ENCODE measurements at places on chromosomes 7 and 10. TPM values are rescaled to one million over a fixed set of nuclear protein-coding genes. Genes with fewer than 3 reads are reported as not detected.

Gene POMZP3
- total RNA-seq, result 9.6 TPM

Gene VPS37D
- total RNA-seq, result 1.3 TPM

Gene OPN4
- total RNA-seq, result not detected

Gene AKR1C8
- total RNA-seq, result not detected

DNA sequence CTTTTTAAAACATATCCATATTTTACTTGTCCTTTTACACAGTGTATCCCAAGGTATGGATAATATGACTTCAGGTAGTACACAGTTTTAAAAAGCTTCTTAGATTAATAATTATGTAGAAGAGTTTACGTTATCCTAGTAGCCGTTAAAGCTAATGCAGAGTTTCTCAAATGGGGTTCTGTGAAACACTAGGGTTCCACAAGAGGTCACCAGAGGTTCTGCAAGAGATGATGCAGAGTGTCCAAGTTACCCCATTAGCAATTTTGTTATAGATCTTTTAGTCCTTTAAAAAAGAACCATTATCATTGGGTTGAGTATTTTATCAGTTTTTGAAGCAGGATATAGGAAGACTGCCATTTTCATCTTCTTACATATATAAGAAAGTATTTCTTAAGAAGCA lies 298.9 kb upstream of the HPS1 start:
- H3K27ac ChIP-seq, result no peak overlapping the region
- no peak overlapping the region for H3K4me3 ChIP-seq
- H3K27me3 ChIP-seq, result no peaks in the 10 kb centered on the region
- no peaks in the 10 kb centered on the region for H3K4me1 ChIP-seq

- peaks cover 31% of the 10 kb centered on the region for H3K4me1 ChIP-seq
- no peak overlapping the region for H3K4me3 ChIP-seq
- DNase-seq, result no peak
- H3K27ac ChIP-seq, result no peak overlapping the region
- peaks cover 6% of the 10 kb centered on the region for H3K36me3 ChIP-seq
Observed at GRCh38 chr7:2622869-2623697, 8.7 kb upstream of the TTYH3 start.

DNA sequence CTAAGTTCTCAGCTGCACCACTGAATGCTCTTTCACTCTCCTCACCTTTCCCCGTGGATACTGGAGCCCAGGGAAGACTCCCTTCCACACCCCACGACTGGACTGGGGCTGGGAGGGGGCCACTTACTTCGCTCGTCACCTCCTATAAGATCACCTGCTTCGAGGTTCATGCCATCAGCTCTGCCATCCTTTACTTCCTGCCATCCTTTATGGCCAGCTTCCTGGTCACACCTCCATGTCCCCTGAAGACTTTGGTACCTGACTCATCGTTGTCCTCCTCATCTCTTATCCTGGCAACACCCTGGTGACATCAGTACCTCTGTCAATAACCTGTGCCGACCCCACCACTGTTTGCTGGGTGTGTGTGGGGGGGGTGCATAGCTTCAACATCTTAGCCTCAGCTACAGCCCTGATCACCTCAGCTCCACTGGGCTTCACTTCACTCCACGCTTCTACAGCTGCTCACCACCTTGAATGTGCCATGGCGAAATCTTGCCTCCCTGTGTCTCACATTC lies 8.7 kb upstream of the VDAC2 start:
- H3K36me3 ChIP-seq, result no peaks in the 10 kb centered on the region
- no peak overlapping the region for H3K4me3 ChIP-seq
- H3K4me1 ChIP-seq, result peaks cover 17% of the 10 kb centered on the region
- DNase-seq, result no peak
- no peaks in the 10 kb centered on the region for H3K27me3 ChIP-seq

DNA sequence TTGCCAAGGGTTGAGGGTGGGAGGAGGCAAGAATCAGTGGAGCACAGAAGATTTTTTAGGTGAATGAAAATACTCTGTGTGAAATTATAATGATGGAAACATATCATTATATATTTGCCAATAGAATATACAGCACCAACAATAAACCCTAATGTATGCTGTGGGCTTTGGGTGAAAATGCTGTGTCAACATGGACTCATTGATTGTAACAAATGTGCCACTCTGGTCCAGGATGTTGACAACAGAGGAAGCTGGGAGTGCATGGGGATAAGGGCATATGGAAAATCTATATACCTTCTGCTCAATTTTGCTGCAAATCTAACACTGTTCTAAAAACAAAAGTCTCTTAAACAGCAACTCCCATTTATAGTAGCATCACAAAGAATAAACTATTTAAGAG lies 114.3 kb downstream of the LYZL1 start:
- H3K27me3 ChIP-seq, result no peaks in the 10 kb centered on the region
- no peak for DNase-seq
- H3K4me3 ChIP-seq, result no peak overlapping the region
- H3K36me3 ChIP-seq, result no peaks in the 10 kb centered on the region
- H3K27ac ChIP-seq, result no peak overlapping the region
- no peaks in the 10 kb centered on the region for H3K4me1 ChIP-seq

DNA sequence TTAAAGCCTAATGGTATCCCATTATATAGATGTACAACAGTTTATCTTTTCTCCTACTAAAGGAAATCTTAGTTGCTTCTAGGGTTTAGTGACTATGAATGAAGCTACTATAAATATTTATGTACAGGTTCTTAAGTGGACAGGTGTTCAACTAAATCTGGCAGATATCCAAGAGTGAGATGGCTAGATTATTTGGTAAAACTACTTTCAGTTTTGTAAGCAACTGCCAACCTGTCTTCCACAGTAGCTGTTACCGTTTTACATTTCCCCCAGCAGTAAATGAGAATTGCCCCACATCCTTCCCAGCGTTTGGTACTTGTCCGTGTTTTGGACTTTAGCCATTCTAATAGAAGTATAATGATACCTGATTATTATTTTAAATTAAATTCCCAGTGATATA lies 144.9 kb upstream of the MAGI2 start:
- H3K4me3 ChIP-seq, result no peak overlapping the region
- no peaks in the 10 kb centered on the region for H3K36me3 ChIP-seq
- no peaks in the 10 kb centered on the region for H3K27me3 ChIP-seq
- no peaks in the 10 kb centered on the region for H3K4me1 ChIP-seq

GRCh38 chr10:60359066-60359465 lies 30.6 kb downstream of the ANK3 start:
- no peak for DNase-seq
- no peaks in the 10 kb centered on the region for H3K4me1 ChIP-seq
- H3K36me3 ChIP-seq, result no peaks in the 10 kb centered on the region
- H3K27me3 ChIP-seq, result no peaks in the 10 kb centered on the region
- H3K4me3 ChIP-seq, result no peak overlapping the region

GRCh38 chr10:117260084-117260483 lies 19.2 kb downstream of the SLC18A2 start:
- peaks cover 34% of the 10 kb centered on the region for H3K27me3 ChIP-seq
- H3K4me3 ChIP-seq, result no peak overlapping the region
- no peak for DNase-seq
- H3K4me1 ChIP-seq, result no peaks in the 10 kb centered on the region
- H3K27ac ChIP-seq, result no peak overlapping the region

DNA sequence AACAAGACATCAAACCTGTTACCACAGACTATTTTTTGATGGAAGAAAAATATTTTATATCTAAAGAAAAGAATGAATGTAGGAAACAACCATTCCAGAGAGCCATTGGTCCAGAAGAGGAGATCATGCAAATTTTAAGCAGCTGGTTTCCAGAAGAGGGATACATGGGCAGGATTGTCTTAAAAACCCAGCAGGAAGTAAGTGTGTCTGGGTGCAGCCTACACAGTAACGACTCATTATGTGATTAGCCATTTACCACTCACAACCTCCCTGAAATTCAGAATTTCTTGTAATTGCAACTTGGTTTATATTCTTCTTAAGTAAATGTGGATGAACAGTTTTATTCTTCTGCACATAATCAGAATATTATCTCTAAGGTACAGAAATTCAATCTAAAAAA lies 46.2 kb downstream of the NOC3L start:
- H3K4me3 ChIP-seq, result no peak overlapping the region
- DNase-seq, result no peak
- no peak overlapping the region for H3K27ac ChIP-seq
- H3K4me1 ChIP-seq, result no peaks in the 10 kb centered on the region

DNA sequence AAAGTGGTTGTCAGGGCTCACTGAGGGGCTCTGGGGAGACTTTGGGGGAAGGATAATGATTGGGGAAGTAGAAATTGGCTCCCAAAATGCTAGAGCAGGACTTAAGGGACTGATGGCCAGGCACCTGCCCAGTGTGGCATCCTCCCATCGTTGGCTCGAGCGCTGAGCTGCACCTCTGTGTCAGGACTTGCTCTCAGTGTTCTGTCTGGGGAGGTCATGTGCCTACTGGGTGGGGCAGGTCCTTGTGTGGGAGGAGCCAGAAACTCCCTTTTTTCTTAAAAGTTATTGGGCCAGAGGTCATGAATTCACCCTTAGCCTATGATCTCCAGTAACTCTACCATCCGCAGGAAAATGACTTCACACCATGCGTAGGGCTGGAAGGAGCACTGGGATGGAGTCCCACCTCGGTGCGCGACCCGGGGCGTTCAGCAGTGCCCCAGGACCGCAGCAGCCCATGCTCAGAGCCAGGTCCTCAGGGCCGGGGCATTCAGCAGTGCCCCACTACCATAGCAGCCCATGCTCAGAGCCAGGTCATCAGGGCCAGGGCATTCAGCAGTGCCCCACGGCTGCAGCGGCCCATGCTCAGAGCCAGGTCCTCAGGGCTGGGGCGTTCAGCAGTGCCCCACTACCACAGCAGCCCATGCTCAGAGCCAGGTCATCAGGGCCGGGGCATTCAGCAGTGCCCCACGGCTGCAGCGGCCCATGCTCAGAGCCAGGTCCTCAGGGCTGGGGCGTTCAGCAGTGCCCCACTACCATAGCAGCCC lies 221.9 kb downstream of the EBF3 start:
- H3K27ac ChIP-seq, result no peak overlapping the region
- no peaks in the 10 kb centered on the region for H3K27me3 ChIP-seq
- no peak for DNase-seq
- H3K4me1 ChIP-seq, result no peaks in the 10 kb centered on the region
- no peaks in the 10 kb centered on the region for H3K36me3 ChIP-seq

DNA sequence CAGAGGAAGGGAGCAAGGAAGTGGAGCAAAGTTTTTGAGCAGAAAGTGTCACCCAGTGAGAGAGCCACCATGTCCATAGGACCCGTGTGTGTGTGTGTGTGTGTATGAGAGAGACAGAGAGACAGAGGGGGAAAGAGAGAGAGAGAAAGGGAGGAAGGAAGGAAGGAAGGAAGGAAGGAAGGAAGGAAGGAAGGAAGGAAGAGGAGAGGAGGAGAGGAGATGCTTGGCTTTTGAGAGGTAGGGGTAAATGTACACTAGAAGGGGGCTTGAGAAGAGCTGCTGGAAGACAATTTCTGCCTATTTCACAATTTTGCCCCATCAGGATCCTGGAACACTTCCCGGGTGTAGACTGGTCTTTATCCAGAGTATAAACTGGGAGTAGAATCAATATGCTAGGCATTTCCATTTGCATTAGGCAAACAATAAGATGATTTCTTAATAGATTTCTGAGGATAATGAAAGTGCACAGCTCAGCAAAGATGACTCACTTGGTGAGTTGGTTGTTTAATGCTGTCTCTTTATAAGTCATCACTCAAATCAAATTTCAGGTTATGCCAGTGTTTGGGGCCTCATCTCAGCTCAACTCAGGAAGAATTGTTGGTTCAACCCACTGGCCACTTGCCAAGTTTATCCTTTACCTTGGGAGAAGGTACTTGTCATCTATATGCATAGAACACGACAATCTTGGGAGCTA lies 70.0 kb upstream of the FAM13C start:
- no peaks in the 10 kb centered on the region for H3K36me3 ChIP-seq
- H3K27ac ChIP-seq, result no peak overlapping the region
- peaks cover 43% of the 10 kb centered on the region for H3K27me3 ChIP-seq
- no peak for DNase-seq

DNA sequence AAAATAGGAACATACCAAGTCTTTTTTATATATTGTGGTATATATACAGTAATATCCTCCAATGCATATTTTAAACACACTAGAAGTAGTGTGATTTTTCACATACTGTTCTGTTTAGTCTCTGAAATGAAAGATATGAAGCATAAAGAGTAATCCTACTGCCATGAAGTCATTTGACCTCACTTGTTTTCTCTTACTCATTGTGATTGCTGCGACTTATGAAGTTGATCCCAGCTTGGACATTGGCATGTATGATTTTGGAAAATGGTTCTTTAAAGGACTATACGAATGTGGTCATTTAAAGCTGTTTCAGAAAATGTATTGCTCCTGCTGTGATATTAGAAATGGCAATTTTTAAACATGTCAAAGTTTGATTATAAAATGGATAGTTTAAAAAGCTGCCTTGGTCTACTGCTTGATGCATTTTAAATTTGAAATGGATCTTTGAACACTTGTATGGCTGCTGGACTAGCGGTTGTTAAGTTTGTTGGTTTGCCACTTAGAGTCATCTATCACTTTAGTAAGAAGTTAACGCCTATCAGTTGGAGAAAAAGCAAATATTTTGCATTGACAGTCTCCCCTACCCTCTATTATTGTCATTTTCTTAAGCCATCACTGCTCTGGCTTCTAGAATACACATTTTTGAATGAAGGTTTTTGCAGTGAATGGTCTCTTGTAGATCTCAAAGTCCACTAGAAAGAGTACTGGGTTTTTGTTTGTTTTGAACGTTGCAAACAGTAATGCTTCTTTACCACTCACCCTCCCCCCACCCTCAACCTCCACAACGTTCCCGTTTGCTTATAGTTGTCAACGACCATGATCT lies 881 bp upstream of the PCGF5 start:
- H3K27ac ChIP-seq, result no peak overlapping the region
- peak overlapping the region; percentile 80 for H3K4me3 ChIP-seq
- H3K27me3 ChIP-seq, result no peaks in the 10 kb centered on the region

DNA sequence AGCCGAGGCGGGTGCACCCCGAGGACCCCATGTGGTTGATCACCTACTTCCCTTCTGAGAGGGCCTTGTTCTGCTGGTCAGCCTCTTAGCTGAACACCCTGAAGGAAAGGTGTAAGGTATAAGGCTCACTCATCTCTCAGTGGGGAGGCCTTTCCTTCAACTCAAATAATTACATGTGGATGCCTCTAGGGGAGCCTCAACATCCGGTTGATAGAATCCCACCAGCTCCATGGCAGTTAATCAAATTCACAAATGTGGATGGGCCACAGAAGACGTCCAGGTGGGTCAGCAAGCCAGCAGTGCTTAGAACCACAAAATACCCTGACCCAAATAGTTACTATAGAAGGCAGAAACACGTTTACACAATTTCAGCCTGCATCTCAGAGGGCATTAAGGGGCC lies 37.7 kb upstream of the ZNF32 start:
- peaks cover 7% of the 10 kb centered on the region for H3K36me3 ChIP-seq
- H3K27ac ChIP-seq, result no peak overlapping the region
- no peaks in the 10 kb centered on the region for H3K4me1 ChIP-seq
- DNase-seq, result no peak

GRCh38 chr10:12549297-12549696 lies 199.9 kb downstream of the CAMK1D start:
- no peak overlapping the region for H3K4me3 ChIP-seq
- H3K27me3 ChIP-seq, result peaks cover 61% of the 10 kb centered on the region
- H3K4me1 ChIP-seq, result no peaks in the 10 kb centered on the region
- no peaks in the 10 kb centered on the region for H3K36me3 ChIP-seq

All from Calu3 (cell line).